Ureter (tissue), 1 donor: ENCODE measurements at places on chromosomes 16 and 17. TPM values are rescaled to one million over a fixed set of nuclear protein-coding genes. Genes with fewer than 3 reads are reported as not detected.

Gene SETD1A
- 19.6 TPM for total RNA-seq

Gene KRTAP4-3
- not detected for total RNA-seq

Gene NKD1
- total RNA-seq, result 27.8 TPM

Gene ACSM2A
- not detected for total RNA-seq

Gene CRYBA1
- not detected for total RNA-seq

Gene PYY
- not detected for total RNA-seq

Gene C16orf74
- total RNA-seq, result 33.6 TPM

Gene ATP1B2
- 10.0 TPM for total RNA-seq

Gene GNG13
- total RNA-seq, result 0.52 TPM

Gene KRT9
- not detected for total RNA-seq

Gene NFATC3
- total RNA-seq, result 44.0 TPM

Gene MEOX1
- total RNA-seq, result 9.8 TPM

Gene RAB37
- total RNA-seq, result 2.3 TPM

Gene WSCD1
- 3.6 TPM for total RNA-seq

Gene PLCG2
- 37.6 TPM for total RNA-seq

Gene HES7
- total RNA-seq, result not detected

Gene MT1A
- 22.3 TPM for total RNA-seq

Gene CSH2
- total RNA-seq, result not detected

Gene TEKT1
- total RNA-seq, result not detected

Gene CIBAR2
- not detected for total RNA-seq

Gene TLE7
- not detected for total RNA-seq

Gene TMC7
- total RNA-seq, result 18.6 TPM

Gene GRAPL
- total RNA-seq, result 2.3 TPM
